ENCODE measurements at places on chromosomes 3 and 15.
A peak's percentile ranks its signal among the peaks of the same experiment; 100 is the strongest.

DNA sequence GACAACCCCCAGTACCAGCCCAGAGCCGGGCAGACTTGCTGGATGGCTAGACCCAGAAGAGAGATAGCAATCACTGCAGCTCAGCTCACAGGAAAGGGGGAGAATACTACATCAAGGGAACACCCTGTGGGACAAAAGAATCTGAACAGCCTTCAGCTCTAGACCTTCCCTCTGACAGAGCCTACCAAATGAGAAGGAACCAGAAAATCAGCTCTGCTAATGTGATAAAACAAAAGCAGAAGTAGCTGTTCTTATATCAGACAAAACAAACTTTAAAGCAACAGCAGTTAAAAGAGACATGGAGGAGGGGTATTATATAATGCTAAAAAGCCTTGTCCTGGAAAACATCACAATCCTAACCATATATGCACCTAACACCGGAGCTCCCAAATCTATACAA is 283.3 kb downstream of the KLF13 start:
- DNase-seq, result no peak

DNA sequence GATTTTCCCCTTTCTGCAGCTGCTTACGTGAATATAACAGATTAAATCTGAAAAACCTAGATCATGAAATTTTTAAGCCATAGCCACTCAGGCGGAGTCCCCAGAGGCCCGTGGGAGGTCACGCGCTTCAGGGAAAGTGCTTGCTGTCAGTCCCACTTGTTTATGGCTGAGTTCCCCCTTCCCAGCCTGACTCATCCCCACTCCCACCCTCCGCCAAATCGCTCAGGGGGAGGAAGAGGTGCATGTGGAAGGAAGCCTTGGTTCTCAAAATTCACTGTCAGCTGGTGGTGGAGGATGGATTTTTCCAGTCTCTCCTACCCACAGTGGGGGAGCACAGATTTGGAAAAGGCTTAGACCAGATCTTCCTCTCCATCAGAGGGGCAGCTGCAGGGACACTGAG is 67.4 kb downstream of the CORO2B start:
- DNase-seq, result no peak

- peak; percentile 98 for DNase-seq
Observed at GRCh38 chr3:10366651-10367101, 45.8 kb upstream of the SEC13 start.

- DNase-seq, result no peak
Observed at GRCh38 chr3:191070762-191071403, 128.2 kb upstream of the OSTN start.

GRCh38 chr15:41961001-41961518 is 11.3 kb downstream of the EHD4 start:
- peak; percentile 64 for DNase-seq

DNA sequence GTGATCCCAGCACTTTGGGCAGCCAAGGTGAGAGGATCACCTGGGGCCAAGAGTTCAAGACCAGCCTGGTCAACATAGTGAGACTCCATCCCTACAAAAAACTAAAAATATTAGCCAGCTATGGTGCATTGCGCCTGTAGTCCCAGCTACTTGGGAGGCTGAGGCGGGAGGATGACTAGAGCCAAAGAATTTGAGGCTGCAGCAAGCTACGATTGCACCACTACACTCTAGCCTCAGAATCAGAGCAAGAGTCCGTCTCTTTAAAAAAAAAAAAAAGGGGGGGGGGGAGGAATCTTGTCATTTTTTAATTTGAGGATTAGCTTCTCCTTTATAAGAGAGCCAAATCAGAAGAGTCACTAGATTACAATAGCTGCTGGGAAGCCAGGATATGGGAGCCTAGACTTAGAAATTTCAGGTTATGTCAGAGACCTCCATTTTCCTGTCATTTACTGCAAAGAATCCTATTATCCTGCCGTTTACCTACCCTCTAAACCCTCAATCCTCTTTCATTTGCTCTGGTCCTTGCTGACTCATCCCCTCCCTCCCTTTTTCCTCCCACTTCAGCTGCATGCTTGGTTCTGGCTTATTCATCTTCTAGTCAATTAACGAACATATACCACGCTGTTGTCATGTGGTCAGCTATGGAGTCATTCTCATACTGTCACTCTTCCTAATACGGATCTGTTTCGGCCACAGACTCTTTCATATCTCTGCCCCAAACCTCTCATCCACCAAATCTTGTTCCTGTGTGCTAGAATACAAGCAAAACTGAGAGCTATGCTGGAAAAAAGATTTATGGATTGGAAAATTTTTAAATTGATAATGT is 83.8 kb upstream of the PPIB start:
- DNase-seq, result peak; percentile 86

- no peak for DNase-seq
Observed at GRCh38 chr3:60010781-60011180, 961.0 kb upstream of the CFAP20DC start.

Measured in fibroblast of skin of back (primary cell).